Stimulated activated CD8-positive, alpha-beta memory T cell treated with anti-CD3 and anti-CD28 coated beads, Interleukin-4, amount 100 ng/mL, for 1 hour (primary cell): ENCODE measurements at places on chromosomes 1 and 21.

GRCh38 chr1:34746785-34747637 lies 7.8 kb upstream of the GJB5 start:
- DNase-seq = no peak

DNA sequence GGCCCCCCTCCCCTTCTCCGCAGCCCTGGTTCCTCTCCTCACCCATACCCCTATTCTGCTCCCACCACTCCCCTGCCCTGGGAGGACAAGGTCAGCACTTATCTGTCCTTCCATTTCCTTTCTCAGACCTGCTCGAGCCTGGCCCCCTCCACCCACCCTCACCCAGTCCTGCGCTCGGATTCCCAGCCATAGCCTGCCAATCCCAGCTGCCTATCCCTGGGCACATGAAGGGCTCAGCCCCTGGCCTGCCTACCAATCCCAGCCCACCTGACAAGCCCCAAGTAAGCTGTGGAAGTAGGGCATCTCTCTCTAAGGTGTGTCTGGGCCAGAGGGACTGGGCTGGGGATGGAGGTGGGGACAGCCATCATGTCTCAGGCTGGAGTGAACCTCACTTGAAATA lies 5.4 kb downstream of the BLACAT1 start:
- no peak for DNase-seq

DNA sequence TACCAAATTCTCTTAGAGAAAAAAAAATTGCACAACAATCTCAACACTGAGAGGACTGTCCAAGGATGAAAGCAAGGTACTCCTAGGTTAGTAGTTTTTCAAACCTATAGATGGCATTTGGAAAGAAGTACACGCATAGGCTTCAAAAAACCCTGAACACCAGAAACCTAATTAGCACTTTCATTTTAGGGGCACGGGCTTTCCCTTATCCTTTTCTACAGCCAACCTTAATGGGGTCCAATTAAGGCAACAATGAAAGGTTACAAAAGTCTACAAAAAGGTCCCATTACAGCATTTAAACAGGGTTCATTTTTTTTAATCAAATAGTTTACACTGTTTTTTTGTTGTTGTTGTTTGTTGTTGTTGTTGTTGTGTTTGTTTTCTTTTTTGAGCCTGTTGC lies 6.2 kb downstream of the KDM5B start:
- DNase-seq = no peak

- DNase-seq = no peak
Observed at GRCh38 chr1:35350872-35351271, 82.4 kb downstream of the ZMYM4 start.

DNA sequence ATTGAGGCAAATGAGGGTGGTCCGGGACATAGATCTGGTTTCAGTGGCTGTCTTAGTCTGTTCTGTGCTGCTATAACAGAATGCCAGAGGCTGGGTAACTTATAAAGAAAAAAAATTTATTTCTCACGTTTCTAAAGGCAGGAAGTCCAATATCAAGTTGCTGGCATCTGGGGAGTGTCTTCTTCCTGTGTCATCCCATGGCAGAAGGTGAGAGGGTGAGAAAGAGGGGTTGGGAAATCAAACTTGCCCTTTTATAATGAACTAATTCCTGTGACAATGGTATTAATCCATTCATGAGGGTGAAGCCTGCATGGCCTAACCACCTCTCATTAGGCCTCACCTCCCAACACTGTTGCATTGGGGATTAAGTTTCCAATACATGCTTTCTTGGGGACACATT lies 3.7 kb upstream of the FGGY start:
- DNase-seq = no peak

DNA sequence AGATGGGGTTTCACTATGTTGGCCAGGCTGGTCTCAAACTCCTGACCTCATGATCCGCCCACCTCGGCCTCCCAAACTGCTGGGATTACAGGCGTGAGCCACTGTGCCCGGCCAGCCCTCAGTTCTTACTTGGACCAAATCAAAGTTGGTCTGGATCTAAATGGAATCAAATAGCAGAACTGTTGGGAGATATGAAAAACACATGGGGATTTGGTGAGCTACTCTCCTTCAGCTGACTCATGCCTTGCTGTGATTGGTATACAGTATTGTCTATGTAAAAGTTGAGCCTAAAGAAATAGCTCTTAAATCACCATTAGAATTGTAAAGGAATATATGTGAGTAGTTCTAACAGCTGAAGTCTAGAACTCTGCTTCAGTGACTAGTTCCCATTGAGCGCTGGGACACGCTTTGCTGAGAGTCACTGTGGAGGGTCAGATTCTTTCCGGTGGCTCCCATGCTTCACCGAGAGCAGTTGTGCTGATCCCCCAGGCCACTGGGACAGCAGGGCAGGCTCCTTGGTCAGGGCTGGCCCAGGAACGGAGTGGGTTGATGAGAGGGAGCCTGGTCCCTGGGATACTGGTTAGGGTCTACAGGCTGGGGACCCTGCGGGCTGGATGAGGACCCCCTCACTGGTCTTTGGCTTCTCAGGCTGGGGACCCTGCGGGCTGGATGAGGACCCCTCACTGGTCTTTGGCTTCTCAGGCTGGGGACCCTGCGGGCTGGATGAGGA lies 14.0 kb downstream of the PKNOX1 start:
- DNase-seq = no peak

GRCh38 chr1:198809247-198809646 lies 170.4 kb downstream of the PTPRC start:
- DNase-seq = no peak

DNA sequence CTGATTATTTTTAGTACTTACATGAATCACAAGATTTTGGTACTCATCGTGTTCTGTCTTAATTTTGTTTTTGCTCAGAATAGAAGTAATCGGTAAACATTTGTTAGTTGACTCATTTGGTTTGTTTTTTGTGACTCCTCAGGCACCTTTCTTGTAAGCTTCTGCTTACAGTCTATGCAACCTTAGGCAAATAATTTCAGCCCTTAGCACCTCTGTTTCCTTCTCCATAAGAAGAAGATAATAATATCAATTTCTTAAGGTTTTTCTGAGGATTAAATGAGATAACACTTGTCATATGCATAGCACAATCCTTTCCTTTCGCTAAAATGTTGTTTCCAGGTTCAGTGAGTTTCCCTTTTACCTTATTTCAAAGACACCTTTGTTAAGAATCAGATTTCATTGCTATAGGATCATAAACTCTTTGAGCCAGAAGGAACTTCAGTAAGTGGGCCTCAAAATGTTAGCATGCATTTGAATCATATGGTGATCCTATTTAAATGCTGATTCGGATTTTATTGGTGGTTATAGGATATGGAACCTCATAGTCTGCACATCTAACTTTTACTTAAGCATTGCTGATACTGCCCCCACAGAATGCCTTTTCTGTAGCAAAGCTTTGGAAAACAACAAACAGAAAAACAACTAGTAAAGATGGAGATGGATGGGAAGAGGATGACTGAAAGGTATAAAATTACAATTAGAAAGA lies 272.7 kb upstream of the CACYBP start:
- no peak for DNase-seq

DNA sequence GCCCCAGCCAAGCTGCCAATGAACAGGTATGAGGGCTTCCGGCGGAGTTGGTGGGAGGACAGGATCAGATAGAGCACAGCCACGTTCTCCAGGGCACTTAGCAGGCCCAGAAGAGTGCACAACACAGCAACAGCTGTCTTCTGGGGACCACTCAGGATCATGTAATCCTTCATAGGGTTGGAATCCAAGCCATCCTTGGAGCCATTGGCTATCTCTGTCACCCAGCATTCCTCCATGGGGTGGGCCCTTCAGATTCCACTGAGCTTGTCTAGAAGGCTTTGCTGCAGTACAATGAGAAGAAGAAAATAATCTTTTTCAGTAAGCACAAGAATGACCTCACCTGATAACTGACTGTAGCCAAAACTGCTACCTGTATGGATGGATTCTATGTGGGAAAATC lies 7.3 kb upstream of the FUCA1 start:
- DNase-seq = no peak
